ENCODE measurements at places on chromosomes 5 and 9. TPM values are rescaled to one million over a fixed set of nuclear protein-coding genes. Genes with fewer than 3 reads are reported as not detected.

GRCh38 chr9:87236546-87236945 is 261.1 kb upstream of the DAPK1 start:
- DNase-seq, result no peak

- no peak for DNase-seq
Measured at GRCh38 chr9:124373851-124374250, 41.4 kb downstream of the PSMB7 start.

- no peak for DNase-seq
Measured at GRCh38 chr9:89446961-89447310, 51.0 kb downstream of the SEMA4D start.

DNA sequence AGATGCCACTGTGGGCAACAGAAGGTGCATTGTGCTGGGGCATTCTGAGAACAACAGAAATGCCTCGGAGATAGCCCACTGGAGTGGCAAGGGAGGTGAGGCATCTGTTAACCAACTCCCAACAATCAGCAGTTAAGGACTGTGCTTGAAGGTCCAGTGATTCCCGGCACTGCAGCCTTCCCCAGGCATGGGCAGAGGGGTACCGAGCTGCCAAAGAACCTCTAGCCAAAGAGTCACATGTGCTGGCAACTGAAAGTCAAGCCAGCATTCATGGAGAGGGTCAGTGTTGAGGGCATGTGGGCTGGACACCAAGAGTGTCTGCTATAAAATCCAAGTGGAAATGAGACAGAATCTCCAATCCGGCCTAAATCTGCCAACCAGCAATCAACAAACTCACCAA is 149.6 kb downstream of the ASTN2 start:
- no peak for DNase-seq

DNA sequence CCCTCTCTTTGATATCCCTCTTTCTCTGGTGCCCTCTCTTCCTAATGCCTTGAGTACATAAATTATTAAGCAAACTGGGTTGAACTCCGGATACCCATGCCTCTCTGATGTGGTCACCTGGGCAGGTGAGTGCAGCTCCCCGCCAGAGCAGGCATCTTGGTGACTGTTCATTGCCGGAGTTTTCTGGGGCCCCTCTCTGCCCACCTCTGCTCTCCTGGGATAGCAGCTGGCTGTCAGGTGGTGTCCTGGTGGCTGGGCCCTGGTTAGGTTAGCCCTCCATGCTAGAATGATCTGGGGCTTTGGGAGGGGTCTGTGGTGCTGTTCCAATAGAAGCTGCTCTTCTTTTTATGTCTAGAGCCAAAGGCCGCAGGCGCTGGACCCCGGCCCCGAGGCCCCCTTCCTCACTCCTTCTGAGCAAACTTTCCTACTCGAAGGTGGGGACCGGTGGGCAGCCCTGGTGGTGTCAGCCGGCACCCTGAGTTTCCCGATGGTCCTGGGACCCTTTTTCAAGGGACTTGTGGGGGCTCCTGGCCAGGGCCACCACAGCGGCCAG is 4.9 kb upstream of the SCGB3A1 start:
- no peak for DNase-seq

- DNase-seq, result no peak
Measured at GRCh38 chr9:90301277-90301653, 341.4 kb downstream of the DIRAS2 start.

- DNase-seq, result no peak
Measured at GRCh38 chr9:127233550-127233949, 31.0 kb upstream of the GARNL3 start.

DNA sequence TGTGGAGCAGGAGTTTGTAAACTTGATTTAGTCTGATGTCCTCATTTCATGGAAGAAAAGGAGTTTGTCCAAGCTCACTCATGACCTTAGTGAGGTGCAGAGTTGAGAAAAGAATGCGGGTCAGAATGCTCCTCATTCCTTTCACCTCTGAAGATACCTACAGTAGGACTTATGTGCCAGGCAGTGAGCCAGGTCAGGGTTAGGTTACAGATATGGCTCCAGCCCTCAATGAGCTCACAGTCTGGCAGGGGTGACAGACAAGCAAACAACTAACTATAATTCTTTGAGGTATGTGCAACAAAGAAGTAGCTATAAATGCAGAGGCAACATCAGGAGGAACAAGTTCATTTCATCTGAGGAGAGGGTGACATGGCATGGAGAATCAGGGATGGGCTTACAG is 102.5 kb downstream of the SPATA31D1 start:
- no peak for DNase-seq

GRCh38 chr9:112063151-112063550 is 111.9 kb downstream of the SUSD1 start:
- DNase-seq, result no peak

DNA sequence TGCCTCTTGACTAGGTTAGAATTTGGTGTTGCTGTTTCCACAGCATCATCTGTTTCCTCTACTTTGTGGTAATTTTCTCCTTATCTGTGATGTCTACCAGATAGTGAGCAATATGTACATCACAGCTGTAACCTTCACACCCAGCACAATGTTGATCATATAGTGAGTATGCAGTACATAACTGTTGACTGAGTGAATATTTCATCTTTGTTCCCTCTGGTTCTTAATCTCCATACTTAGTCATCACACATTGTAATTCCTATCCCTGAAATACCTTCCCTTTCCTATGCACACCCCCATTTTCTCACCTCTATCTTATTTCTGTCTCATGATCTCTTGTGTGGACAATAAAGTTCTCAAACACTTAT is 115.9 kb downstream of the KIF4B start:
- DNase-seq, result no peak

DNA sequence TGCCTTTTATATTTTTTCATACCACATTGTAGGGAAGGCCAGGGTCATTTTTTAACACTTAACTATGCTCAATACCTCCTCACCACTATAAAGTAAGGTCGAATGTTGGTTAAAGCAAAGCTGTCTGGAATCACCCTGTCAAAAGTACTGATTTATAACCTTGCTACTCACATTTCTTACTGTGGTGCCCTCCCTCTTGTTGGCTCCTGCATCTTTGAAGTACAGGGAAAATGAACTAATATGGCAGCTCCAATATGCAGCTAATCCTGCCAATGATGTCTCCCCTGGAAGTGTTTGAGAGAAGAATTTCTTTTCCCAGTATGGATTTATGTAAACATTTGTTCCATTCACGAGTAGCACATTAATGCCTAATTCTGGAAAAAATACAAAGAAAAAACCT is 108.4 kb upstream of the RPS23 start:
- no peak for DNase-seq

C5orf52 gene
- not detected for total RNA-seq

PFN3 gene
- not detected for total RNA-seq

KCNV2 gene
- total RNA-seq, result not detected

PHPT1 gene
- total RNA-seq, result 21.9 TPM

TEX48 gene
- not detected for total RNA-seq

STC2 gene
- 0.64 TPM for total RNA-seq

BAAT gene
- total RNA-seq, result not detected

RETREG1 gene
- 6.1 TPM for total RNA-seq

Data from esophagus squamous epithelium (tissue), 5 donors.